ENCODE measurements at places on chromosomes 3 and 15. TPM values are rescaled to one million over a fixed set of nuclear protein-coding genes. Genes with fewer than 3 reads are reported as not detected.
A peak's percentile ranks its signal among the peaks of the same experiment; 100 is the strongest.

The EPB42 gene
- polyA plus RNA-seq, result not detected

The ANKRD34C gene
- 0.11 TPM for polyA plus RNA-seq

The ADGRG7 gene
- not detected for polyA plus RNA-seq

The BDH1 gene
- 49.6 TPM for polyA plus RNA-seq

The FBXL2 gene
- polyA plus RNA-seq, result 10.8 TPM

The SUMF1 gene
- 50.6 TPM for polyA plus RNA-seq

DNA sequence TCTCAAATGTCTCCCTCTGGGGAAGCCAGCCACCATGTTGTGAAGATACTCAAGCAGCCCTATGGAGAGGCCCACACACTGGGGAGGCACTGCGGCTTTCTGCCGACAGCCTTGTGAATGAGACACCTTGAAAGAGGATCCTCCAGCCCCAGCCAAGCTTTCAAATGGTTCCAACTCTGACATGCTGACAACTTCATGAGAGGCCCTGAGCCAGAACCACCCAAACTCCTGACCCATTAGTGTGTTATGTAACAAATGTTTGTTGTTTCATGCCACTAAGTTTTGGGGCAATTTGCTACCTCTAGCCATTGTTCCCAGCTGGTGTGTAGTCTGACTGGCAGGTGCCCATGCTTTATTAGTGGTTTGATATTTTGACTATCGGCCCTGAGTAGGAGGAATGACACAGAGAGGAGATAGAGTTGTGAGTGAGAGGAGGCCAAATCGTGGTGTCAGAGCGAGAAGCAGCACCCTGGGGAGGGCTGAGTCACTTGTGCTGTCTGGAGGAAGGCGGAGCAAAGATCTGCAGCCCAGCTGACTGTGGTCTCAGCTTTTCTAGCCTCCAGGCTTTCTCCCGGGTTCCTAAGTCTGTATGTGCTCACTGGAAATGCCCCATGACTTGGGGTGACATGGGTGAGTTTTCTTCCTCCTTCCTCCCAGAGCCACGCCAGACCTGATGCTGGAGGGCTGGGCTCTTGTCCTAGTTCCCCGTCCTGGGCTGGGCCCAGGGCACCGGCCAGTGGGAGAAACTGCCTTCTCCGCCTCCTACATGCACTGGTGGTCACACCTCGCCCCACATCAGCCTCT lies 56.7 kb upstream of the BLM start:
- no peak for DNase-seq

The CCK gene
- not detected for polyA plus RNA-seq

The NMD3 gene
- polyA plus RNA-seq, result 24.2 TPM

GRCh38 chr3:38907426-38907825 lies 91.4 kb upstream of the SCN10A start:
- no peak for DNase-seq

The NRG4 gene
- polyA plus RNA-seq, result 1.5 TPM

DNA sequence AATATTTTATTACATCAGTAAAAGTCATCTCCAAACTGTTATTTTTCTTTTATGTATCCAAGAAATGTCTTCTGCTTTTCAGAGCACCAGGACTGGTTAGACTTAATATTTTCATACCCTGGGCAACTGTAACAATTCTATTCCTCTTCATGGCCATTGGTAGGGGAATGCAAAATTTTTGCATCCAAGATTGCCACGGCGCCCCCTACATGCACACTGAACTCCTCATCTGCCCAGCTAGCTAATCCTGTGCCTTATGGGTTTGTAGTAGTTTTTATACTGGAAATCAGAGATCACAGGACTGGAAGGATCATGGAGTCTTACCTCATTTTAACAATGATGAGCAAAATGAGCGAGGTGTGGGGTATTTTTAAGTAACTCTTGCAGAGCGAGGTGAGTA lies 74.2 kb downstream of the CRTC3 start:
- no peak for DNase-seq

DNA sequence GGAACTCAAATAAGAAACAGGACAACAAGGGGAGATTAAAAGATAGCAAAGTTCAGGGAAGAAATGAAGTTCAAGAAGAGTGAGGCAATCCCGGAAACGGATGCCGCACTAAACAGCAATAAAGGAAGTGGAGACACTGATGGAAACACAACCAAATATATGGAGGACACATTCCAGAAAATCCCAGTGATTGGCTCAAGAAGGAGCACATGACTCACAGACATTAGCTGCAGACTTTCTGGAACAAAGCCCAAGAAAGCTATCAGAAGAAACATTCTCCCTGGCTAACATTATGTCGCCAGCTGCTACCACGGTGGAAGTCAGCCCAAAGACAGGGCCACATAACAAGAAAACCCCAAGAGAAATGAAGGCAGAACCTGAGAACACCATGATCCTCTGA lies 18.1 kb upstream of the VGLL4 start:
- DNase-seq, result no peak

The NOX5 gene
- 0.19 TPM for polyA plus RNA-seq

The SCAANT1 gene
- polyA plus RNA-seq, result not detected

The ZNF620 gene
- polyA plus RNA-seq, result 2.8 TPM

The RARRES1 gene
- 10.3 TPM for polyA plus RNA-seq

DNA sequence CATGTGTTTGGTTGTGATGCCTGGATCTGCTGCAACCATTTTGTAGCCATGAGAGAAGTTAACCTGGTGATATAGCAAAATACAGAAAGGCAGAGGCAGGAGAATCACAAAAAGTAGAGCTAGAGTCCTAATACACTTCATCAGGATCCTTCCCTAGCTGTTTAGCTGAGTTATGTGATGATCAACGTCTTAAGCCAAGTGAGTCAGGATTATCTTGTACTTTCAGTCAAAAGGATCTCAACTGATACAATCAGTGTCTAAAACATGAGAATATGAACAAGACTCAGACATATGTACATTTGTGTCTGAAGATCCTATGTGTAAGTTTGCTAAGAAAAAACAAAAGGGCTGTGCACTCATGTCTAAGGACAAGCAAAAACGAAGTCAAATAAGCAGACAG lies 236.9 kb downstream of the NTRK3 start:
- no peak for DNase-seq

GRCh38 chr3:126964261-126964660 lies 18.7 kb upstream of the PLXNA1 start:
- DNase-seq, result no peak

The TUSC7 gene
- polyA plus RNA-seq, result not detected

DNA sequence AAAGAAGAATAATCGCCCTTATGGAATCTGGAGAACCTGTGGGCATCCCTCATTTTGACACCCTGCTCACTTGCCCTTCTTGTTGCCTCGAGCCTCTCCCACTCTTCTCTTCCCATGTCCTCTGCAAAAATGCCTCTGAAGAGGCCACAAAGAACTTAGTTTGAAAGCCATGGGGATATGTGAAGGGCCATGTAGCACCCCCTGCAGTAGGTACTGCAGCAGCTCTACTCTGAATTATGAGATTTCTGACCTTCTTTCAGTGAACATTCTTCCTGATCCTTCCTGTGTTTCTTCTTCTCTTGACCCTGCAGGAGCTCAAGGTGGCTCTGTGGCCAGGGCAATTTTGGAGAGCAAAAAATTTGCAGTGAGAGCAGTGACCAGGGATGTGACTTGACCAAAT lies 30.4 kb upstream of the TRA2B start:
- DNase-seq, result no peak

GRCh38 chr15:100981086-100981485 lies 61.9 kb downstream of the LRRK1 start:
- DNase-seq, result no peak

GRCh38 chr3:64450396-64450956 lies 225.2 kb upstream of the PRICKLE2 start:
- DNase-seq, result no peak

GRCh38 chr15:100681335-100681746 lies 79.0 kb downstream of the ASB7 start:
- DNase-seq, result no peak

DNA sequence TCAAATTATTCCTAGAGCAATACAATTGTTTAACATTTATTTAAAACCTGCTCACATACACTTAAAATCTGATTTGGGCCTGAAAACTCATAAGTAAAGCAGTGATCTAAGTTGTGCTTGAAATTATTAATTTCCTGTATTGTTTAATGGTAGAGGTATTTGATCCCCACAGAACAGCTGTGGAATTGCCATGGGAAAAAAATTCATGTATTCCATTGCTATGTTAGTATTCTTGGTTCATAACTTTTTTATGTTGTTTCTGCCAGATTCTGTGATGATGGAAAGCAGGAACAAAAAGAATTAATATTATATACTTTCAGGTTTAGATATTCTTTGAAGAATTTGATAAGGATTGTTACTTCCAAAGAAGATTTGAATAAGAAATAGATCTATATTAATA lies 831.5 kb upstream of the NR2F2 start:
- no peak for DNase-seq

GRCh38 chr3:24096695-24097290 lies 151.7 kb downstream of the NR1D2 start:
- no peak for DNase-seq

The DAZL gene
- polyA plus RNA-seq, result not detected

The MLF1 gene
- 30.0 TPM for polyA plus RNA-seq

GRCh38 chr15:95087253-95087609 lies 855.9 kb downstream of the MCTP2 start:
- no peak for DNase-seq

GRCh38 chr15:66096688-66097058 lies 156.9 kb downstream of the MEGF11 start:
- DNase-seq, result no peak

The PP2D1 gene
- polyA plus RNA-seq, result not detected

The GPR62 gene
- polyA plus RNA-seq, result 0.41 TPM

- DNase-seq, result peak; percentile 75
These were observed 6.3 kb upstream of the ITPKA start for GRCh38 chr15:41487381-41487780.

The PIGBOS1 gene
- 21.0 TPM for polyA plus RNA-seq

The ALCAM gene
- 15.1 TPM for polyA plus RNA-seq

DNA sequence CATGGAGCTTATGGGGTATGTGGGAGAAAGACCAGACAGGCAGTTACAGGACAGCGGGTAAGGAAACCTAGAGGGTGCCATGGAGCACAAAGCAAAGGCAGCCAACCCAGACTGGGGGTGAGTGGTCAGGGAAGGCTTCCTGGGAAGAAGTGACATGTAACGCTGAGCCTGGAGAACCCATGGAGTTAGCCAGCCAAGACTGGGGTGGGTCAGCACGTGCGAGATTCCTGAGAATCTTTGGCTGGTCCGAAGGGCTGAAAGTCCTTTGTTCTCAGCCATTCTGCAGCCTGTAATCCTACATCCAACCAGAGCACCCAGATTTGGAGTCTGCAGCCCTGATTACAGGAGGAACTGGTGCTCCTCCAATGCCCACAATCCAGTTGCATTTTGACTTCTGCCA lies 120.1 kb upstream of the WNT5A start:
- no peak for DNase-seq

The DPPA2 gene
- not detected for polyA plus RNA-seq

The ADAMTS9 gene
- polyA plus RNA-seq, result 25.0 TPM

The ATP13A5 gene
- polyA plus RNA-seq, result not detected

- DNase-seq, result no peak
These were observed 268.1 kb downstream of the TAFA4 start for GRCh38 chr3:68664276-68664675.

GRCh38 chr3:12040902-12041301 lies 36.7 kb downstream of the SYN2 start:
- DNase-seq, result no peak

DNA sequence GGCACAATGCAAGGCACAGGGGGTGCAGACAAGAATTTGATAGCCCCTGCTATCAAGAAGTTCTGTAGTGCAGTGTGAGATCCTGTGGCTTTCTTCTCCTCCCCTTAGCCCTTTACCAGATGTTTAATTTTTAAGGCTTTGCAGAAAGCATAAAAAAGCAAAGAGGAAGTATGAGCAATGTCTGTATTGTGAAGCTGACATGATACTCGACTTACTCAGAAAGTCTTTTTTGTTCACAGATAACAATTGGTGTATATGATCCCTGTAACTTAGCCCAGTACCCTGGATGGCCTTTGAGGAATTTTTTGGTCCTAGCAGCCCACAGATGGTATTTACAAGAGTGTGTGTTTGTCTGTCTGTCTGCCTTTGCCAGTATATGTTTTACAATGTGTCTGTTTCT lies 58.9 kb downstream of the ATG7 start:
- no peak for DNase-seq

The TGM5 gene
- not detected for polyA plus RNA-seq

GRCh38 chr3:122612696-122613095 lies 35.2 kb downstream of the PARP15 start:
- no peak for DNase-seq

DNA sequence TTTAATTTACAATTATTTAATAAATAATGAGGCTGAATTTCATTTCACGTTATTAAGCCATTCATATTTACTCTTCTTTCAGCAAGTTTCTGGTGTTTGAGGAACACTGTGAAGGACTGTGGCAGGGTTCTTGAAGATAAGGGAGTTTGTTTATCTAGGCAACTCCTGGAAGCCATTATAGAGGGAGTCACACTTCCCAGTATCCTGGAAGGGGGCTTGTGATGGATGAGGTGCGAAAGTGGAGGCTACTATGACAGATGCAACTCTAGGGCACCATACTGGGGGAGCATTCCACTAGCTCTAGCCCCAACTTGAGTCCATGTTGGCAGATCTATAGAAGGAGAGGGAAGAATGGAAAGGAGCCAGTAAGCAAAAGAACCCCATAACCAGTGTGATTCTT lies 14.4 kb downstream of the CNOT10 start:
- no peak for DNase-seq

The GOLGA6B gene
- polyA plus RNA-seq, result not detected

- no peak for DNase-seq
These were observed 16.7 kb downstream of the MCTP2 start for GRCh38 chr15:94247789-94248638.

- no peak for DNase-seq
These were observed 62.4 kb upstream of the SLC24A5 start for GRCh38 chr15:48058371-48058770.

- DNase-seq, result no peak
These were observed 844 bp upstream of the PFN2 start for GRCh38 chr3:149971403-149972075.
